NCI-H1417 (cell line): ENCODE measurements at places on chromosomes 1 and 21.

- DNase-seq = peak; percentile 36
Observed at GRCh38 chr1:29083317-29084195, 40.1 kb downstream of the TMEM200B start.

DNA sequence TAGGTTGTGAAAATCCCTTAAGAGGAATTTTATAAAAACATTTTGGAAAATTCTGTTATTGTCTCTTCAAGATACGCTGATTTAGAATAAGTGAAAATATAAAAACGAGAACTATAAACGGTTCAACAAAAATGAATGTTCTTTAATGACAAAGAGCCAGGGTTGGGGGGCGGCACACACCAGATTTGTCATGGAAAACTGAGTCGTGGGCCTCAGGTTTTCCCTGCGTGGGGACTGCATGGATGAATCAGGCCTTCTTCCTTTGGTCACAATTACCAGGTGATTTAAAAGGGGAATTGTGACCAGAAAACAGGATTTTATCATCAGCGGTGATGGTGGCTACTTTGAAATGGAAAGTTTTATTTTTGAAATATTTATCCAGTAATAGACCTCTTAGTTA is 8.6 kb downstream of the LHX4 start:
- DNase-seq = no peak

GRCh38 chr1:39499668-39500067 is 8.2 kb downstream of the BMP8A start:
- DNase-seq = no peak

DNA sequence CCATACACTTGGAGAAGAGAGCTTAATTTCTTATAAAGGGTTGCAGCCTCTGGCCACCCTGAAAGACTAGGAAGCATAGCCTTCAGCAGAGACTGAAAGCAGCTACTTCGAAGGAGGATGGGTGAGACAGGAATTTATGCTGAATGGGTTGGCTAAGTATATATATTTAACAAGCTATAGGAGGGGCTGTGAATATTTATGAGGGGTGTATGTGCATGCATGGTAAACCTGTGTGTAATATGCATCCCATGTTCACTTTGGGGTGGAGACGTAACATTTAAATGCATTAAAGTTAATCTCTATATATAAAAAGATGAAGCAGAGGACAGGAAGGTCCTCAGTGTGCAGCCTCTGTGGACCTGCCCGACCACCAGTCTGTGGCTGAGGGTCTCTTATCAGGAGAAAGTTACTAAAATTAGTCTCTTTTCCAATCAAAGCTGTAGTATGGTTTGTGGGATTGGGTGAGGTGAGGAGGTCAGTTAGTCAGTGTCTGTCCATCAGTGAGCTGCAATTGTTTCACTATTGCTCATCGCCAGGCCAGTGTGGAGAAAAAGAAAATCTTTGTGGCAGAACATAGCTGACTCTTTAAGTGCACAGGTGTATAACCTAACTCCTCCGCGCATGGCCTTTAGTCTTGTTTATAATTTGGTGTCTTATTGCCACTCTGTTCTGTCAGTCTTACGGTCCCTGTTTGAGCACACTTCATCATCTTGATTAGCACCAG is 35.4 kb upstream of the DSCAM start:
- DNase-seq = no peak
